Stimulated activated CD8-positive, alpha-beta memory T cell treated with anti-CD3 and anti-CD28 coated beads, Interleukin-7, amount 100 ng/mL, for 1 hour (primary cell): ENCODE measurements at places on chromosomes 6 and 20.

- DNase-seq, result no peak
These were observed 218.9 kb upstream of the PLCB4 start for GRCh38 chr20:8849990-8850389.

- no peak for DNase-seq
These were observed 107.0 kb downstream of the STXBP5 start for GRCh38 chr6:147311218-147311617.

GRCh38 chr6:161658211-161658610 lies 384.4 kb upstream of the AGPAT4 start:
- no peak for DNase-seq

- no peak for DNase-seq
These were observed 183.1 kb upstream of the RALGAPA2 start for GRCh38 chr20:20895537-20895936.

GRCh38 chr6:32855467-32856174 lies 1.6 kb downstream of the PSMB9 start:
- DNase-seq, result no peak

- DNase-seq, result no peak
These were observed 3.2 kb upstream of the EIF2S2 start for GRCh38 chr20:34115232-34115631.

- DNase-seq, result no peak
These were observed 24.8 kb downstream of the LYRM2 start for GRCh38 chr6:89613790-89614189.

DNA sequence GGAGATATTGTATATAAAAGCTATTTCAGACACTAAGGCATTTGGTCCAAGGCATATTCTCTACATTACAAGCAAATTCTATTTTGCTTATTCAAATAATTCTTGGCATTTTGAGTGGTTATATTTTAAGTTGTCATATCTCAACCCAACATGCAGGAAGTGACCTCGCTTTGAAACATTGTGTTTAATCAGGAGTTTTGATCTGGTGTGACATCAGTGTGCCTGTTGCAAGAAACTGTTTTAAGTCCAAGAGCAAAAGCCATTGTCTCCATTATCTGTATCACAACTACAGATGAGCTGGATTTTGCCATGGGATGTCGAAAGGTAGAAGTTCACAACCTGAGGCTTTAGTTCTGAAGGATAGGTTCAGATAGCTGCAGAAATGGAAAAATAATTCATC lies 509.9 kb upstream of the ID4 start:
- DNase-seq, result no peak

DNA sequence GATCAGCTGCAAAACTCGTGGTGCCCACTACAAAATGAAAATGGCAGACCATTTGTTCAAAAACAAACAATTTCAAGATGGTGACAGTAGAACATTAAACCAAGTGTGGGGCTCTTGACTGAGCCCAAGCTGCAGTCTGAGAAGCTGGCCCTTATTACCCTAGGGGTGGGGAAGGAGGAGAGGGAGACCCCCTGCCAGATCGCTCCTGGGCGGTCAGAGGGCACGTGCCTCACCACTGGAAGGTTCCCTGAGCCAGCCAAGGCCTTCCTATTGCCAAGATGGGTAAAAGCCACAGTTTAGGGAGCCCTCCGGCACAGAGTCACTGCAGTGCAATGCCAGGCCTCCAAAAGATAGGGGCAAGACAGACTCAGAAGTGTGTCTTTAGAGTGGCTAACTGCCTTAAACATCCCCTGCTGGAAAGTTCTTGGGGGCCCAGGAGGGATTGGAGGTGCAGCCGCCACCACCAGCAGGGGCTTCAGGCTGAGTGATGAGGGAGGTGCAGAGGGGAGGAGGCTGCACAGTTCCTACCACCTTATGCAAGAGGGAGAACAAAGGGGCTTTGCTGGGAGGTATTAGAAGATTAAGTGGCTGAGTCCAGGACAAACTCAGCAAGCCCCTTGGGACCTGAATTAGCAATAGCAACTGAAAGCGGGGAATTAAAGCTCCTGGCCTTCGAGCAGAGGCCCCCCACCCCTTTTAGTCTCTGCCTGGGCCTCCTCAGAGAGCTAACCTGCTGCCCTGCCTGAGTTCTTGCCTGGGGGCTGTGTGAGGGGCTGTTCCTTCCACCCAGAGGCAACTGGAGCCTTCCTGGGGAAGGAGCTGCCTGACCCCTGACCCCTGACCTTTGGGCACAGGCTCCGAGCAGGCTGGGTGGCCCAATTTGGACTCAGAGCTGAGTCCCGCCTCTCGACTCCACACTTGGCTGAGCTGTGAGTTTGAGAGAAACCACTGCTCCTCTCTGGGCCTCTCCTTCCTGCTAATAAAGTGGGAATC lies 88.4 kb downstream of the VEGFA start:
- no peak for DNase-seq

- DNase-seq, result no peak
These were observed 68.4 kb upstream of the PBOV1 start for GRCh38 chr6:138286698-138287097.

DNA sequence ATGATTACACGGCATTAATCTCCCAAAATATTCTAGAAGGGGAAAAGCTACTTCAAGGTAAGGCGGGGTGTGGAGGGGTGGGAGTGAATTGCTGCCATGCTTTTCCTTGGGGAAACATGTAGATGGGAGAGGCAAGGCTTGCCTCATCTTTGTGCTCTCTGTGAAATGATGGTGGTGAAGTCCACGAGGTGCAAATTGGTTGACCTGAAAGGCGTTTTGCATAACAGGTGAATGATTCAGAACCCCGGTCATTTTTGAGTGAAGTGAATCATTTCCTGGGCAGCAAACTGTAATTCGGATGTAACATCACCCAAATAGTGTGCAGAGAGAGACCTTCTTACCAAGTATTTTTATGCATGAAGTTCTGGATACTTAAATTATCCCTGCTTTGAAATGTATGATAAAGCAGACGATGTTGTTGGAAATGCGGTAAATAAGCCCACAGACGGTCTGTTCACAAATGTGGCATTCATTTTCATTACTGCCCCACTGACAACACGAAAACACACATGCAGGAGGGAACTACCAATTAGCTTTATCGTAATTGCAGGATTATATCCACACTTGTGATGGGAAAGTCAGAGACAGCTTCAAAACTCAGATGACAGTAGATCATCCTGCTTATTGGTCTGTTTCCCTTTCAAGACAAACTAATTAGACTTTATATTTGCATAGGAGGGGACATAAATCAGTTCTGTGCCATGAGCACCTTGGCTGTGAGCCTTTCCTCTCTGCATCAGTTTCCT lies 3.0 kb downstream of the CDH4 start:
- DNase-seq, result no peak

DNA sequence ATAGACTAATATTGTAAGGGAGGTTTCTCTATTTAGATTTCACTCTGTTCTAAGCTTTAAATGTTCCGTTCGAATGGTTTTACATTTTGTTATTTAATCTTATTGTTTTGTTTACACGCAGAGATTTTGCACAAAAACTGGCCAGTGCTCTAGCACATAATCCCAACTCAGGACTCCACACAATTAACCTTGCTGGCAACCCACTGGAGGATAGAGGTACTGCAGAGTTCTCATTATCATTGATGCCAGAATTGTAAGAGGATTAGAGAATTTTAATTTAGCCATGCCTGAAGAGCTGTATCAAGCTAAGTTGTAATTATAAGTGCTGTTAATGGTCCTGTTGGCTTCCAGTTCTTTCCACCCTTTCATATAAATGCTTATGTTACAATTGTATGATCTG lies 179.7 kb upstream of the SCGN start:
- DNase-seq, result no peak

DNA sequence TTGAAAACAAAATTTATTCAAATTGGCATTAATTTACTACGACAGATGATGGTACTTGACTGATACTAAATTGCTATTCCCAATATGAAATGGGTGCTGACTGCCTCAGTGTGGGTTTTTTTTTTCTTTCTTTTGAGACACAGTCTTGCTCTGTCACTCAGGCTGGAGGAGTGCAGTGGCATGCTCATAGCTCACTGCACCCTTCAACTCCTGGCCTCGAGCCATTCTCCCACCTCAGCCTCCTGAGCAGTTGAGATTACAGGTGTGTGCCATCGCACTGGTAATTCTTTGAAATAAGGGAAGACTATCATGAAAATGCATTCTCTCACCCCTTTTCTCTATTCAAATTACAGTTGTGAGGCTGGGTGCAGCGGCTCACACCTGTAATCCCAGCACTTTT lies 22.5 kb downstream of the PDSS2 start:
- no peak for DNase-seq

- DNase-seq, result no peak
These were observed 519.4 kb downstream of the CDKAL1 start for GRCh38 chr6:21053612-21054011.

DNA sequence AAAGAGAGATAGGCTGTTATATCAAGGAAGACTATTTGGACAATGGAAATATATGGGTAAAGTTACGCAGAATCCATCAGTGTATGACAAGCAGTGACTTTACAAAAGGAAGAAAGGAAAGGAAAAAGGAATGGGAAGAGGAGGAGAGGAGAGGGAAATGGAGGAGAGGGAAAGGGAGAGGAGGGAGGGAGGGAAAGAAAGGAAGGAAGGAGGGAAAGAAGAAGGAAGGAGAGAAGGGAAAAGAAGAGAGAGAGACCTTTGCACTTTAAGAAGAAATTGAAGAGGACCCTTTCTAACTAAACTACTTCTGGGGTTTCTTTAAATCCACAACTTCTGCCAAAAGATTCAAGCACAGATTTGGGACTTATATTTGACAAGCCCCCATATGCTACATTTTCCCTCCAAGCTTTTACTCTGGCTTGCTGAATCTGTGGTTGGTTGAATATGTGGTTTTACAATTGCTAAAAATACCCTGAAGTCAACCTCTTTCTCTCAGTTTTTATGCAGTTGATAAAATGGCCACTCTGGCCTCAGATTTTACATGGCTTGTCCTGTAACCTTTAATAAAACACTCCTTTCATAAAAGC lies 120.8 kb upstream of the RAB32 start:
- no peak for DNase-seq

DNA sequence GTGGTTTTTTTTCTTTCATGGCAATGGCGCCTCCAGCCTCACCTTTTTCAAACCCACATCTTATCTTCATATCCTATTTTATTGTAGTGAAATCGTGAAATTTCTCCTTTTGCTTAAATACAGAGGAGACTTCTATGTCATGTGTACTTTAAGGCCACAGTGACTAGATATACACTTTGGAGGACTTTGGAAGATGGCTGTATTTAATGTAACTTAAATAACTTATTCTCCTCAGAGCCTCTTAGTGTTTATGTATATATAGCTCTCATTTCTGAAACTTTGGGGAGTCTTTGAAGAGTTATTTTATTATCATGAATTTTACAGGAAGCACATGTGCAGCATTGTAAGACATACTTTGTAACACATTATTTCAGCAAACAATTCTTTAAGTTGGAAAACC lies 968 bp downstream of the LAMA2 start:
- DNase-seq, result no peak

DNA sequence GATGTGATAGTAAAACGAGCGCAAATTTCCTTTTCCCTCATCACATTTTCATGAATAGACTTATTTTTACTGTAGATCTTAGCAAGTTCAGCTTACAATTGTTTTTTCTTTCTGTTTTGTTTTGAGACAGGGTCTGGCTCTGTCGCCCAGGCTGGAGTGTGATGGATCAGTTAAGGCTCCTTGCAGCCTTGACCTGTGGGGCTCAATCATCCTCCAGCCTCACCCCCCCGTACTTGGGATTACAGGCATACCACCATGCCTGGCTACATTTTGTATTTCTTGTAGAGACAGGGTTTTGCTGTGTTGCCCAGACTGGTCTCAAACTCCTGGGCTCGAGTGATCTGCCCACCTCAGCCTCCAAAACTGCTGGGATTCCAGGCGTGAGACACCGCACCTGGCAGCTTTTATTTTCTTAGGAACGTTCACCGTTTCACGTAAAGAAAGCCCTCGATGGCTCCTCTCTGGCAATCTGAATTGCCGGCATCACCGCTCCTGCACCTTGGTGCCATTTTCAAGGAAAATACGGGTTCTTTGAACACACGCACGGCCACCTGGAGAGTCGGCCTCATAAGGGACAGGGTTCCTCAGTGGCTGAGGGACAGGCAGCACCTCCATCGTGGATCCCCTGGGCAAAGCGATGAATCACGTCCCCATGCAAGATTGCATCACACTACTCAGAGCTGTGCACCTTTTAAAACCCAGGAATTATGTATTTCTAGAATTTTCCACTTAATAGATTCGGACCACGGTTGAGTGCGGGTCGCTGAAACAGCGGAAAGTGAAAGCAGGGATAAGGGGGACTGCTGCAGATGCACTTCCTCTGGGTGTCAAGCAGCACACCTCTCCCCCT lies 78.7 kb downstream of the IRF4 start:
- no peak for DNase-seq

DNA sequence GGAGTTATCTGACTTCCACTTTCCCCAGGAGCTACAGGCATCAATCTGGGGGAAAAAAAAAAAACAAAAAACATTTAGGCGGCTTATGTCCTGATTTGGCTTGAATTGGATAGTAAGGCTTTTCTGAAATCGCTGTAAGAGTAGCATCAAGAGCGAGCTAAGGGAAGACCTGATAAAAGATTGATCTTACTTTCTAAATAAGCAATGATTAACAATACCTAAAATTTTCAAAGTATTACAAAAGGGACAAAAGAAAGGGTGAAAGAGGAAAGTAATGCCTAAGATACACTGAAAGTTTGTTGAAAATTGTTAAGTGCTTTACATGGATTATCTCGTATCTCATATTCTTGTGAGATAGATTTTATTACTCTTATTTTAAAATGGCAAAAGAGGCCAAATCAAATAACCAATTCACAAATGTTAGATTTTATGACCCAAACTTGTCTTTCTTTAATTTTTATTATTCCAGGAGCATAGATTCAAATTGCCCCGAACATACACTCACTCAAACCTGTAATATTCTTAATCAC lies 106.4 kb upstream of the PRSS16 start:
- no peak for DNase-seq

GRCh38 chr6:170076466-170077165 lies 214.3 kb downstream of the DLL1 start:
- DNase-seq, result no peak

DNA sequence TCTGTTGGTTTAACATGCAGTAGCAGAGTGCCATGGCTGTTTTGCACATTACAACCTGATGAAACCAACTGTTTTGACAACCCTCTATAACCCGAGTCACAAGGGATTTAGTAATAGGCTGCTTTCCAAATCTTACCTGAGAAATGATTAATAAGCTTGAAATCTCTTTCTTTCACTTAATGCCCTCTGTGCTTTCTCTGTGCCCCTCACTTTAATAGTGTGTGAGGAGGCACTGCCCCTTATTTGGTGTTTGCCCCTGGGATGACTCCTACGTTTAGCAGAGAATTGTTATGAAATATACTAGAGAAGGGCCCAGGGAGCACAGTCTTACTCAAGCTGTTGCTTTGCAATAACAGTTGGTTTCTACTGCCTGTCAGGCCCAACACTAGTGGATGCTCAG lies 31.0 kb upstream of the PTCHD4 start:
- no peak for DNase-seq

- DNase-seq, result no peak
These were observed 161.3 kb upstream of the EYA4 start for GRCh38 chr6:133079901-133080300.

GRCh38 chr6:114203460-114203859 lies 139.4 kb downstream of the HS3ST5 start:
- DNase-seq, result no peak

GRCh38 chr6:108585921-108586536 lies 25.3 kb downstream of the FOXO3 start:
- DNase-seq, result no peak
